ENCODE measurements at places on chromosomes 12 and 14. TPM values are rescaled to one million over a fixed set of nuclear protein-coding genes. Genes with fewer than 3 reads are reported as not detected.

The PIWIL1 gene
- total RNA-seq: not detected

The PZP gene
- 1.3 TPM for total RNA-seq

The ZFHX2 gene
- total RNA-seq: 0.97 TPM

The MMP19 gene
- 3.4 TPM for total RNA-seq

The CLEC4C gene
- not detected for total RNA-seq

The FAM90A1 gene
- not detected for total RNA-seq

The IGF1 gene
- total RNA-seq: 8.3 TPM

The NUMB gene
- 37.2 TPM for total RNA-seq

The STK38L gene
- 55.1 TPM for total RNA-seq

The SOAT2 gene
- not detected for total RNA-seq

- DNase-seq: no peak
These were observed 58.4 kb downstream of the CCDC85C start for GRCh38 chr14:99545586-99545985.

DNA sequence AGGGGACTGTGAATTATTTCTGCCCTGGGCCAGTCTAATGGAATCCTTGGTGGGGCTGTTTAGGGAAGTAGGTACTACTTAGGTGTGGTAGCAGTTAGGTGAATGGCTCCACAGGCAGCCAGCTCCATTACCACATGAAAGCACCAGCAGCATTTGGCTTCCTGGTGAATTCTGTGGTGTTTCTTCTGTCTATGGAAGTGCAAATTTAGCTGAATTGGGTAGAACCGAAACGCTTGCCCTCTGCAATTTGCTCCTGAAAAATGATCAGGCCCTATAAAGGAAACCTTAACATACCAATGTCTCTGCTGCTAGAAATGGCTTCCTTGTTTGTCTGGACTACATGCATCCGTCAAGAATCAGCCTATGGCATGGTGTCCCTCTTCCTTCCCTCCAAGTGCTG lies 16.4 kb downstream of the FLRT2 start:
- DNase-seq: no peak

GRCh38 chr12:131929581-131930456 lies 743 bp downstream of the PUS1 start:
- DNase-seq: no peak

DNA sequence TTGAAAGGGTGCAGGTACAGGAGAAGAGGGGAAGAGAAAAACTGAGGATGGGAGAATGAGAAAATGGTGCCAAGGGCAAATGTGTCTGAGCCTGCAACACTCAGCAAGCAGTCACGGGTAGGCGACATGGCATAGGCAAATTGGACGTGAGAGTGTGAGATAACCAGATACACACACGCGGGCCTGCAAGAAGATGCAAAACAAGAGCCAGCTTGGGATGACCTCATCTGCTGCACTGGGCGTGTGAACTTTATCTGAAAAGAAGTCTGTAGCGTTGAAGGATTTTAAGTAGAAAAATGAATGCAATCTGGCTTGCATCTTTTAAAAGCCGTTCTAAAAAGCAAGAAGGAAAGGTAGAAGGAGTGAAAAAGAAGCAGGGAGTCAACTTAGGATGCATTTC lies 160.4 kb downstream of the NTF3 start:
- DNase-seq: no peak

- DNase-seq: no peak
These were observed 98.4 kb downstream of the GTF2A1 start for GRCh38 chr14:81122326-81122725.

DNA sequence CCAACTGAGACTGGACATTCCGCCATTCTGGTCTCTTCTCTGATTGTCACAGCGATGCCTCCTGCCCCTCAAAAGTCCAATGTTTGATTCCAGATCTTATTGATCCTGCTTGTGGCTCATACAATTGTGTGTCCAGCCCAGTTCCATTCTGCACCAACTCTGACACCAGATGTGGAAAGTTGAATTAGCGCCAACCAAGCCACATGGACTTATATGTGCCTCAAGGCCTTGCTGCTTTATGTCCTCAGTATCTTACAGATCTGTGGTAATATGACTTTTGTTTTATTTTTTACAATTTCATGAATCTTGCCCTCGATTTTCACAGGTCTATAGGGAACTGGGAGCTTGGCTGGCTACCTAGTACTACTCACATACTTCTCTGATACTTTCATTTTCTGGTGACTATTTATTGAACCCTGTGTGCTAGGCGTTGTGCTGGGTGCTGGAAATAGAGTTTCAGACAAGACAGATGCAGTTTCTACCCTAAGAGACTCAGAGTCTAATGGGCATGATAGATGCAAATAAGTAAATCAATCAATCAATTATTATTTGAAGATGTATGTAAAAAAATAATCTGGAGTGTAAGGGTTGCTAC lies 472.0 kb downstream of the TMTC2 start:
- no peak for DNase-seq

DNA sequence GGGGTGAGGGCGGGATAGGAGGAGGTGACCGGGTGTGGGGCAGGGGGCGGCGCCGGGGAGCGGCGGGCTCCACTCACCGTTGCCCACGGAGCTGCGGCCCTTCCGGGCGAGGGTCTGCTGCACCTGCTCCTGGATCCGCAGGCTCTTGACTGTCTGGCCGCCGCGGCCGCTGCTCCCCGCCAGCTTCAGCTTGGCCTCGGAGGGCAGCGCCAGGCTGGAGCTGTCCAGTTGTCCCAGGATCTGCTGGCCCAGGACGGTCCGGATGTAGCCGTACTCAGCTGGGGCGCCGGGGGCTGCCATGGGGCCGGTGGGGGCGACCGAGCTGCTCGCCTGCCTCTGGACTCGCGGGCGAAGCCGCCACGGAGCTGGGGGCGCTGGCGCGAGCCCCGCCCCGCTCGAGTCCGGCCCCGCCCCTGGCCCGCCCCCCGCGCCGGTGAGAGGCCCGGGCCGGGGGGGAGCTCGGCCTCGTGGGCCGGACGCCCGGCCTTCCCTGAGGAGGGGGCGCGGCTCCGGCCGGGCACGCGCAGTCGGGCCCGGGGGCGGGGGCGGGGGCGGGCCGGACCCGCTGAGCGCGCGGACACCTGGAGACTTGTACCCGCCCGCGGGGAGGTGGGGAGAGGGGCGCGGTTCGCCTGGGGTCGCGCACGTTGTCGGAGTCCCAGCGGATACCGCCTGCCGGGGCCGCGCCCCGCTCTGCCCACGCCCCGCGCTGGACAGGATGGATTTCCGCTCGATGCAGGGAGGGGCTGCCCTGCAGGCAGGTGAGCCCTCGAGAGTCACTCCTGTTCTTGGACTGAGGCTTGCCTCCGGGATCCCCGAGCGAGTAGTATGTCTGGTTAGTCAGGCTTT lies at the start of gene PKP2:
PKP2 (minus strand) TSS at position 346 of the 849 bp plus-strand sequence; CDS start at position 300, 46 bp downstream.
- DNase-seq: peak; percentile 67

DNA sequence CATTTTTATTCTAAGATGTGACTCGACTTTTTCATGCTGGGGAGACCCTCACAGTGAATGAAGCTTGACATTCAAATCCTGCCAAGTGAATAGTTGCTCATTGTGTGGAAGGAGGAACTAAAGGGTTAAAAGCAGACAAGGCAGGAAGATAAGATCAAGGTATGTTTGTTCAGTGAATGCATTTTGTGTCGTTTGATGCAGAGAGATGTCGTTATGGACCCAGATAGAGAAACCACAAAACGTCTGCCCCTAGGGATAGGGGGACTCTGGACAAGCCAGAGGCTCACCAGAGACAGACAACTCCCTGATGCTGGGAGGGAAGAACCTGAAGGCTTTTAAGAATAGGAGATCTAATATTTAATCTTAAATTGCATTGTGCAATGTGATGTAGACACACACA lies 72.5 kb upstream of the MYL2 start:
- DNase-seq: no peak

GRCh38 chr12:1504304-1504894 lies 90.0 kb downstream of the FBXL14 start:
- no peak for DNase-seq

DNA sequence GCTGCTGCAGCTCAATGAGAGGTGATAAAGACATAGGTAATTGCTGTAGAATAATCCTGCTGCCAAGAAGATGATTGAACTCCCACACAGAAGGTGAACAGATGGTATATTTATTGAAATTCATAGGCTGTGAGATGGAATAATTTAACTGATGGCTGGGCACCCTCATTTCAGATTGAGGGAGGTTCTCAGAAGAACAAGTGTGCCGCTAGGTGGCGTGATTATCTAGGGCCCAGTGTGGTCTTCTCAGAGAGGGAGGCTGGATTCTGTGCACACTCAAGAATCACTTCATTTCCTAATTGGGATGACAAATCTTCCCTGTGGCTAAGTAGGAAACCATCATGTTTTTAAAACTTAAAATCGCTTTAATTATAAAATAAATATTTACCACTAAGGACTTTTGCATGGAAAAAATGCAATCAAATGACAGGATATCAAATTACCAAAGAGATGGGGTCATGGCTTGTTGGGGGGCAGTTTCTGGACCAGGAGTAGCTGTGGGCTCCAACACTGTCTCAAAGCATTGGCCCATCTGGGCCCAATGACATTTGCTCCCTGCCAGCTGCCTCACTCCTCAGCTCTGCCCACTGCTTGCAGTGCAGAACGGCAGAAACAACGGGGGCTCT lies 132.3 kb downstream of the SNAPC1 start:
- DNase-seq: peak; percentile 56

DNA sequence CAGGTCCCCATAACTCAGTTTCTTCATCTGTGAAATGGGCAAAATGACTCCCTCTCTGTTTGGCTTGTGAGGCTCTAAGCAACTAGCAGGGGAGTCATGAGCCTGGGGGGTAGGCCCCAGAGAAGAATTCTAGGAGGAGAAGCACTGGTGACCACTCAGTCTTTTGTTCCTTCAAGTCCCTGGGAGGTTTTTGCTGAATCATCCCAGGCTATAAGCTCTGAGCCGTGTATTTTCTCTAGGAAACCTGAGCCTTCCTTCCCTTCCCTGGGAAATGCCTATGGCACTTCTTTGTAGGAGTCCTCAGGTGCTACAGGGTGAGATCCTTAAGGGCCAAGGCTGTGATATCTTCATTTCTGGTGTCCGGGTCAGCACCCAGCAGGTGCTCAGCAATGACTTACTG lies 4.5 kb downstream of the RPH3A start:
- no peak for DNase-seq

GRCh38 chr12:100164153-100164704 lies 21.6 kb upstream of the BLTP3B start:
- no peak for DNase-seq

DNA sequence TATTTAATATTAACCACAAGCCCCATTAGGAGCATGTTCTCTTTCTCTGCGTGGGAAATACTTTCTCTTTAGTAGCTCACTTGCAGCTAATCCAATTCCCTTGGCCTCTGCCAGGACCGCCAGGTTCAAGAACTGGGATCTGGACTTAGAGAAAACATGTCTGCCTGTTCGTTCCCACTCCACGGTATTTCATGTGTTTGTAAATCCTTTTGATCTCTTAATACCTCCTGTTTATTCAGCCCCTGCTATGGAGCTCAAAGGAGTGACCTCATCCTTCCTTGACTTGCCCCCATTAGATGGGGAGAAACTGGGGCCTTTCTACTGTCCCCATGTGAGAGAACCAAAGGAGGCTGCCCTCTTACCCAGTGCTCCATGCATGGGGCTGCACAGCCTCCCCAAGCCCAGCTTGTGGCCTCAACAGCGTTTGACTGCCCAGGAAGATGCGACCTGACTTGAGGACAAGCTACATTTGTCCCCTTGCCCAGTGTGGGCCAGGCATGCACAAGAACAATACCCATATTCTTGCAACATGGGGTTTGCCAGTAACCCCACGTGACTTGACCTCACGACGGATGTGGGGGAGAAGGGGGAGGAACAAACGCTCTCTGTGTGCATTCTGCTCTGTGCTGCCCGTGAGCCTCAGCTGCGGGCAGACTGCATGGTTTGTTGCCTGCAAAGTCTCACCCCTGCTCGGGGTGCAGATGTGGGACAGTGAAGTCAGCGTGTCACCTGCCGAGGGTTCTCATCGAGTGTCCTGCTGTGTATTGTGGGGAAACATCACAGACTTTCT lies 30.3 kb downstream of the CD9 start:
- peak; percentile 66 for DNase-seq

GRCh38 chr12:47388712-47389111 lies 309.0 kb upstream of the AMIGO2 start:
- no peak for DNase-seq

- DNase-seq: no peak
These were observed 88.9 kb downstream of the LIN7A start for GRCh38 chr12:80848858-80849257.

GRCh38 chr12:20646239-20646827 lies 48.8 kb upstream of the SLCO1C1 start:
- DNase-seq: no peak

- no peak for DNase-seq
These were observed 256.7 kb downstream of the SUDS3 start for GRCh38 chr12:118633071-118633470.

GRCh38 chr12:76639646-76640045 lies 80.1 kb upstream of the OSBPL8 start:
- DNase-seq: no peak

GRCh38 chr12:88163371-88163770 lies 21.3 kb downstream of the TMTC3 start:
- no peak for DNase-seq

GRCh38 chr14:94136575-94137331 lies 7.3 kb upstream of the IFI27L2 start:
- DNase-seq: peak; percentile 93

- DNase-seq: peak; percentile 5
These were observed 275.0 kb downstream of the ALG10 start for GRCh38 chr12:34297126-34297789.

GRCh38 chr12:40828593-40828990 lies 136.4 kb downstream of the CNTN1 start:
- no peak for DNase-seq

GRCh38 chr12:123363740-123364531 lies 711 bp downstream of the SBNO1 start:
- DNase-seq: peak; percentile 50

GRCh38 chr14:62064751-62065323 lies 302.6 kb downstream of the SNAPC1 start:
- DNase-seq: no peak

DNA sequence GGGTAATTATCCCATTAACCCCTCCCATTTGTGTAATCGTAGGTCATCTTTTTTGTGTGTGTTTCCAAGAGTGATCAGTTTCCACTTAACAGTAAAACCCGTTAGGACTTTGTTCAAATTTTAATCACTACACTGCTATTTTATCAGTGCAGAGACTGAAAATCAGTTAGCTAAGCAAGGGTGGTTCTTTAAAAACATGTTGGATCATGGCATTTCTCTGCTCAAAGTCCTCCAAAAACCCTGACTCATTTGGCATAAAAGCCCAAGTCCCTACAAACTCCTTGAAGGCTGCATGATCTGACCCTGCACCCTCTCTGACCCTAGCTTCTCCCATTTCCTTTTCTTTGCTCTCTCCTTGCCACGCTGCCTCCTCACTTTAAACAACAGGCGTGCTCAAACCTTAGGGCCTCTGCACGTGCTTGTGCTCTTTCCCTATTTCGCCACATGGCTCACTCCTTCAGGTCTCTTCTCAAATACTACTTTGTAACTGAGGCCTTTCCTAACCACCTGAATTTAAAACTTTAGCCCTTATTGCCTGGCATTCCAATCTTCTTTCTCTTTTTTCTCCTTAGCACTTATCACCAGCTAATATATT lies 13.2 kb upstream of the OVCH1 start:
- no peak for DNase-seq

GRCh38 chr12:97800561-97800960 lies 338.0 kb downstream of the RMST start:
- no peak for DNase-seq
